ENCODE measurements at places on chromosomes 1 and 21.

- DNase-seq, result no peak
Observed at GRCh38 chr1:45047032-45047431, 35.0 kb downstream of the UROD start.

DNA sequence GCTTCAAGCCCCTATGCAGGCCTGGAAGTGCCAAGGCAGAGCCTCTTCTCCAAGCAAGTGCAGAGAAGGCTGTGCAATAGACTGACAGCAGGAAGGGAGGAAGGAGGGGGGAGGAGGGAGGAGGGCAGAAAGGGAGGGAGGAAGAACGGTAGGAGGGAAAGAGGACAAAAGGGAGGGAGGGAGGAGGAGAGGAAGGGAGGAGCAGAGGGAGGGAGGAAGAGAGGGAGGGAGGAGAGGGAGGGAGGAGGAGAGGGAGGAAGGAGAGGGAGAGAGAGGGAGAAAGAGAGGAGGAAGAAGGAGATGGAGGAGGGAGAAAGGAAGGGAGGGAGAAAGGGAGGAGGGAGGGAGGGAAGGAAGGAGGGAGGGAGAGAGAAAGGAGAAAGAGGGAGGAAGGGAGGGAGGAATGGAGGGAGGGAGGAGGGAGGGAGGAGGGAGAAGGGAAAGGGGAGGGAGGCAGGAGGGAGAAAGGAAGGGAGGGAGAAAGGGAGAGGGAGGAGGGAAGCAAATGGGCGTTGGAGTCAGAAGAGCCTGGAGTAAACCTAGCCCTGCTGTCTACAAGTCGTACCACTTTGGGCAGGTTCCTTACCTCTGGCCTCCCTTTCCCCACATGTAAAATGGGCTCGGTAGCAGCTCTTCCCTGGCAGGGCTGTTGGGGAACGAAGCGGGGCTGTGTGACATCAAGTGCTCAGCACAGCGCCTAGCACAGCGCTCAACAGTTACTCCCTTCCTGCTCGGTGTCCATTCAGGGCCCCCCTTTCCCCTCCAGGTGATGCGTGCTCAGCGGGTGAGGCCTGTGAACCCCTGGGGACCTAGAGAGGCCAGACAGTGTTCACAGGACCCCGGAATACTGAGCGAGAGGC, 244.6 kb downstream of the NPHP4 start:
- no peak for DNase-seq

- DNase-seq, result no peak
Observed at GRCh38 chr1:15826810-15827507, 19.5 kb upstream of the UQCRHL start.

DNA sequence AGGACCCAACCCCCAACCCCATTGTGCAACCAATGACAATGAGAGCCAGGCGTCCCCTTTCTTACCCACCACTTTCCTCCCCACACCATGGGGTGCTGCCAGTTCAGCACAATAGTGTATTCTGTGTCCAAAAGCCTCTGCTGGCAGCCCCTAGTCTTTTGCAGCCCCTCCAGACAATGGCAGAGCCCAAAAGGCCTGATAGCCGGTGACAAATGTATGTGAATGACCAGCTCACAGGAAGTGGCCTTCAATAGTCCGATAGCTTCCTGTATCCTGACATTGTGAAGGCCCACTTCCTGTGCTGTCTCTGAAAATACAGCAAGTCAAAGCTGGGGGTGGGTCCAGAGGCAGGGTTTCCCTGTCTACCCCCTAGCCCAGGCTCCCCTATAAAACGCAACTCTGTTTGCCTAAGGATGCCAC, 16.6 kb downstream of the SMIM12 start:
- DNase-seq, result no peak

GRCh38 chr1:16138772-16139221, 17.1 kb downstream of the EPHA2 start:
- DNase-seq, result no peak

DNA sequence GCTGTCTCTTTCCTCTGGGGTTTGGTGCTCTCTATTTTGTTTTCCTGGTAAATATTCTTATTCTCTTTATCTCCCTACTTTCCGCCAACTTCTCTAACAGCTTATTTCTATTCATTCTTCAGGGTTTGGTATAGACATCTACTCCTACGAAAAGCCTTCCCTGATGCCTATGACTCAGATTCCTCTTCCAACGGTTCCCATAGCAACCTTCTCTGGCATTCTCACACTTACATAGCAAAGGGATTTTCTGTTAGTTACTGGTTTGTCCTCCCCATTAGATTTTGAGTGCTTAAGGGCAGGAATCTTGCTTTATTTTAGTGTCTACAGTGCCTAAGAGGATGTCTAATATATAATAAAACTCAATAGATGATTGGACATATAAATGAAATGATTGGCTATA, 407.6 kb upstream of the DEPDC1 start:
- no peak for DNase-seq

GRCh38 chr1:160325252-160325651, 17.8 kb downstream of the COPA start:
- DNase-seq, result no peak

- no peak for DNase-seq
Observed at GRCh38 chr1:232669981-232670747, 40.2 kb upstream of the SIPA1L2 start.

Data from stimulated activated CD8-positive, alpha-beta memory T cell treated with anti-CD3 and anti-CD28 coated beads, Interleukin-4, amount 100 ng/mL, for 1 hour (primary cell).